GM13977 (cell line): ENCODE measurements at places on chromosomes 6 and 20.
A peak's percentile ranks its signal among the peaks of the same experiment; 100 is the strongest.

GRCh38 chr6:14757418-14757817, 488.5 kb upstream of the JARID2 start:
- no peak for DNase-seq

- no peak for DNase-seq
Observed at GRCh38 chr6:71072508-71072907, 115.6 kb upstream of the B3GAT2 start.

- DNase-seq: no peak
Observed at GRCh38 chr20:31716818-31717477, 5.7 kb downstream of the BCL2L1 start.

DNA sequence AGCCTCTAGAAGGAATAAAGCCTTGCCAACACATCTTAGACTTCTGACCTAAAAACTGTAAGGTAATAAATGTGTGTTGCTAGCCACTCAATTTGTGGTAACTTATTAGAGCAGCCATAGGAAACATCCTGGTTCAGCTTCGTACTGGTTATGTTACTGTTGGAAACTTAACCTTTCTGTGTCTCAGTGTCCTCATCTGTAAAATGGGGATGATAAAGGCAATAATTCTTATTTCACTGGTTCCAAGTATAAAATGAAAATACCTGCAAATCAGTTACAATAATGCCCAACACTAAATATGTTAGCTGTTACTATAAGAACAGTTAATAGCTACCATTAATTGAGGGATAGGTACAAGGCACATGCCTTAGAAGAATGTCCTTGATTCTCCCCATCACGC, 14.3 kb upstream of the RBPJL start:
- DNase-seq: peak; percentile 7

- no peak for DNase-seq
Observed at GRCh38 chr20:47175493-47175892, 181.0 kb downstream of the ZMYND8 start.

DNA sequence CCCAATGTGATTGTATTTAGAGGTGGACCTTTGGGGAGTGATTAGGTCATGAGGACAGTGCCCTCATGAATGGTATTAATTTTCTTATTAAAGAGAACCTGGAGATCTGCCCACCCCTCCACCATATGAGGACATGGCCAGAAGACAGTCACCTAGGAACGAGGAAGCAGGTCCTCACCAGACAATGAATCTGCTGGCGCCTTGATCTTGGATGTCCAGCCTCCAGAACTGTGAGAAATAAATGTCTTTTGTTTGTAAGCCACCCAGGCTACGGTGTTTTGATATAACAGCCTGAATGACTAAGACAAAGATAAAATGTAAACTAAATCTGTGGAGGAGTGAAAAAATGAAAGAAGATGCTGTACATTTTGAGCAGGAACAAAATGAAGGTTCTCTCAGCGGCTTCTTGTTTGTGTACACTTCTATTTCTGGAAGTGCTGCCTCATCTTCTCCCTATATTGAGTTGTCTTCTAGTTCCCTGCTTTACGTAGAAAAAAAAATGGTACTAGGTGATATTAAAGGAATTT, 1.5 kb upstream of the IPCEF1 start:
- no peak for DNase-seq

DNA sequence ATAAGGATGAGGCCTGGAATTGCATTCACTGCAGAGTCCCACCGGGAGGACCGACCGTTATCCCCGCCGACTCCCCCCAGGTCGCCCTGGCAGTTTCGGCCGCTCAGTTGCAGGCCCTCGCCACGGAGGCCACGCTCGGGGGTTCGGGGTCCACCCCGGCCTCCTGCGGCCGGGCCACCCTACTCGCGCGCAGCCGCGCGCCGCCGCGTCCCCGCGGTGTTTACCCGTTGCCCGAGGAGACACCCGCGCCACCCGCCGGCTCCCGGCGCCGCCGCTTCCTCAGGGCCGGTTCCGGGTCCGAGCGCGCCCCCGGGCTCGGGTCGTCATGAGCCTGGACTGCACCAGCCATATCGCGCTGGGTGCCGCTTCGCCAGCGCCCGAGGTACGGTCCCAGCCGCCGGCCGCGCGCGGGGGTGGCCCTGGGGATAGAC, at the start of gene CCDC170:
Gene CCDC170, plus strand, starts transcription at position 214 of the 431 bp plus-strand sequence. Its CDS starts 112 bp downstream, at position 326.
- peak; percentile 38 for DNase-seq

- no peak for DNase-seq
Observed at GRCh38 chr20:7637184-7637583, 303.1 kb downstream of the HAO1 start.

GRCh38 chr6:163640641-163641040, 226.1 kb downstream of the QKI start:
- no peak for DNase-seq

DNA sequence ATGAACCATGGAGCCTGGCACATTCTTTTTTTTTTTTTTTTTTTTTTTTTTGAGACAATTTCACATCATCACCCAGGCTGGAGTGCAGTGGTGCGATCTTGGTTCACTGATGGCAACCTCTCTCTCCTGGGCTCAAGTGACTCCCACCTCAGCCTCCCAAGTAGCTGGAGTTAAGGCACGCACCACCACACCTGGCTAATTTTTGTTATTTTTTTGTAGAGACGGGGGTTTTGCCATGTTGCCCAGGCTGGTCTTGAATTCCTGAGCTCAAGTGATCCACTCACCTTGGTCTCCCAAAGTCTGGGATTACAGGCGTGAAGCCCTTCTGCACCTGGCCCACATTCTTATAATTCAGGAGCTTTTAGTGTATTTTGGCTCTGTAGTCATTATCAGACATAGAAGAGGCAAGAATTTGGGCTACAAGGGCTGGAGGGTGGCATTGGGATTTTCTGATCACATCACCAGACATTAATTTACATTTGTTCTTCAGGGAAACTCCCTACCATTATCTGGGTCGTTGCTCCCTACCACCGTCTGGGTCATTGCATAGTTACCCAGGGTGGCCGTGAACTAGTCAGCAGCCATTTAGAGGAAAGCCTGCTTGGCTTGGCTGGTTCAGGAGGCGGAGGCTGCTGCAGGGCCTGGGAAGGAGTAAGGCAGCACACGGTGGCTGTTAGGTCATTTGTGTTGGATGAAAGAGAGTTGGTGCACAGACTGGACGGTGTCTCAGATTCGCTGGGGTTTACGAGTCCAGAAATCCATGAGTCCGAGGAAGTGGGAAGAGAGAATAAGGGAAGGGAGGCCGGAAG, 17.6 kb downstream of the ARID1B start:
- peak; percentile 52 for DNase-seq

GRCh38 chr20:32792316-32792715, 27.4 kb upstream of the MAPRE1 start:
- DNase-seq: peak; percentile 81

DNA sequence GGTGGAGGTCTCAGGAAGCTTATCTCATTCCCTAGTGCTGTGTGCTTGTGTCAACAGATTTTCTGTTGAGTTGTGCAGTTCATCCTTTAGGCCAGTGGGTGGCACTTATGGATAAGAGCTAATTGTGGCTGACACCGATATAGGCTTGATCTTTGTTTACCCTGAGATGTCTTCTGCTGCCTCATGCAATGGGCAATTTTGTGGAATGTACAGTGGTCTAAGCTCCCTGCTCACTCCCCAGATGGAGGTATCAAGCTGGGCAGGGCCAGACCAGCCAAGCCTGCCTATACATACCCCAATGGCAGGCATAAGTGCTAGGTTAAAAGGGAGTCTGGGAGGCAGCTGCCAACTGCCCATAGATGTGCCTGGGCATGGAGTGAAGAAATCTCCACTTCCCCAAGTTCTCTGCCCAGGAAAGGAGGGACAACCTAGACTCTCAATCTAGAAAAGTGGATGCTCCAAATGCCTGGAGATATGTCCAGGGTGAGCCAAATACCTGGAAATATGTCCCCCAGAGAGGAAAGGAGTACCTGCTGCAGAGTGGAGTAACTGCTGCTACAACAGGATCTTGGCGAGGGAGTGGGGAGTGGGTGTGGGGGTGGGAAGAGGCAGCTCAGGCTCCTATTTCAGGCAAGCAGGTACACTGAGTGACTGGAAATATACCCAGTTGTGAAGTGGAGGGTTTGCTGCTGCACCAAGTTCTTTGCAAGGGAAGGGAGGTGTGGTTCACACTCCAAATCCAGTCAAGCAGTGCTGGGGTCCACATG, 53.2 kb upstream of the ARG1 start:
- DNase-seq: peak; percentile 27

DNA sequence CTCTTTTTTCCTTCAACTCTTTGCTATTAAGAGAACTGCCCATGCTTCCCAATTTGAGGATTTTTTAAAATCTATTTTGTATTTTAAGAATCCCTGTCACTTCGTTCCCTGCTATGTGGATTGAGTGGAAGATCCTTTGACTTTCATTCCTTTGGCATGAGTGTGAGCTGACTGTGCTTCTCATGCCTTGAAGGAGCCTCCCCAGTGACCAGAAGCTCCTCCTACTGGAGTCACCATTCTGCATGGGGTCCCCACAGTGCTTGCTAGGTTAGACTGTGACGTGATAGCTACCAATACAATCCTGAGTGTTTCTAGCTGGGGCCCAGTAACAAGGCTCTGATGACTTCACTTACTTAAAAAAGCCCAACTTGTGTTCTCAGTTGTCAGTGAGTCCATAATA, 104.4 kb upstream of the LAMP5 start:
- DNase-seq: no peak

GRCh38 chr6:20314866-20315845, 86.5 kb upstream of the E2F3 start:
- DNase-seq: no peak

- DNase-seq: no peak
Observed at GRCh38 chr6:15331143-15331542, 85.3 kb downstream of the JARID2 start.
